Glutamatergic neuron (in vitro differentiated cells): ENCODE measurements at places on chromosomes 13 and 19.

- no peak for DNase-seq
These were observed 1395.8 kb downstream of the SLITRK5 start for GRCh38 chr13:89066868-89067466.

DNA sequence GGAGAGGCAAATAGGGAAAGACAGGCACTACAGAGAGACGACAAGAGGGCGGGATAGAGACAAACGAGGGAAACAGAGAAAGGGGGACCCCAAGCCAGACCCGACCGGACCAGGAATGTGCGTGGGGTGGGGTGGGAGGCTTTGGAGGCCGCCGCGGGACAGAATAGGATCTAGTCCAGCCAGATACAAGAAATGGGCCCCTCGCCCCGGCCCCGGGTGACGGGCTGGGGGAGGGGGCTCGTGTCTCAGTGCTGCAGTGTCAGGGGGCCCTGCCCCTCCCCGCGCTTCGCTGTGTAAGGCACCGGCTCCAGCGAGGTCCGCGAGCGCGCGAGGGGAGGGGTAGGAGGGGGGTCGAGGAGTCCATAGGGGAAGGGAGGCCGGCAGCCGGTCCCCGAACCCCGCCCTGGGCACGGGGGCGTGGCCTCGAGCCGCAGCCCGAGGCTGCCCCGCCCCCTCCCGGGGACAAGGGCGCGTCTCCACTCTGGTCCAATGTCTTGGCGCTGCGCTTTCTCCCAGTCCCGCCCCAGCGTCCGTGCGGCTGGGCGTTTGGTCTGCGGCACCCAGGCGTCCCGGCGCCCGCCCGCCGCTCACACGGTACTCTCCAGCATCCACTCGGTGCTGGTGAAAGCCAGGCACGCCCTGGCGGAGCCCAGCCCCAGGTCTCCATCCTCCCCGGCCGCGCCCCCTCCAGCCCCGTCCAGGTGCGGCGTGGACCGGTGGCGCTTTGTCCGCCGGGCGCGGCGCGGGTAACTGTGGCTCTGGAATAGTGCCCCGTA lies 11.0 kb downstream of the IFNL1 start:
- peak; percentile 76 for DNase-seq

DNA sequence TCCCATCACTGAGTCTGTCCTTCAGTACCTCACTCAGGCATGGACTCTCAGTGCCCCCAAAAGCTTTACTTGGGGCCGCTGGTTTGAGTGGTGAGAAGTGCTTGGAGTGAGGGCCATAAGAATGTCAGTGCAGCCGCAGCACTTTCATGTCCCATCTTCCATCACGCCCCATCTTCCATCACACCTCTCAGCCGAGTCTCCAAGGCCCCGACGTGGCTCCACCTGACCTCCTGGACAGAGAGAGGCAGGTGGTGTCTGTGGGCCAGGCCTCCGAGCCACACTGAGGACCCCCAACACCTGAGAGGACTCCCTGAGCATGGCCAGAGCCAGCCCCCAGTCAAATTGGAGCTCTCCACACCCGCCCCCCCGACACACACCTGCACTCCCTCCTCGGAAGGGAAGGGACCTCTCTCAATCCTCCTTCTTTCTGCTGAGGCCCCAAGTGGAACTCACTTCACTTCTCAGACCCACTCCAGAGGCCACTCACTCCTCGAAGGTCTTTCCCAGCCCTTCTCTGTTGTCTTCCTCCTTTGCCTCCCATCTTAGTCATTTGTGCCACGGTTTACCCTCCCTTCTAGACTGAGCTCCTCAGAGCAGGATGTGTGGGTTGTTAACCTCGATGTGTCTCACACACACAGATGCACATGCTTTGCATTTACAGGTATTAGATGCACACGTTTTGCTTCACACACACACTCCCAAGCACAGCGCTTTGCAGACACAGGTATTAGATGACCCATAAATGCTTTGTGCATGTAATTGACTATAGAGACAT lies 65.7 kb upstream of the ATP12A start:
- DNase-seq = no peak

DNA sequence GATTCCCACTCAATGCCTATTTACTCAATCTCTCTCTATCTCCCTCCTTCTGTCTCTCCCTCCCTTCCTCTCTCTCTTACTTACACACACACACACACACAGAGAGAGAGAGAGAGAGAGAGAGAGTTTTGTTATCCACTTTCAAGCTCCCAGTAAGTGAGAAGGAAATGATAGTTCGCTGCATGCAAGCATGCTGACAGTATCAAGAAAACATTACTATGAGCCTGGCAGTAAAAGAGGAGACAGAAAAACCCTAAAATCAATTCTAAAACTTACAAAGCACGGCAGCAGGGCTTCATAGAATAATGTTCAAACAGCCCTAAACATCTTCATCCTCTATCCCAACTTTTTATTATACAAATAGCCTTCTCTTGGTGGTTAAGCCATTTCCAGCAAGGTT lies 171.9 kb downstream of the FOXO1 start:
- DNase-seq = no peak
